Hematopoietic multipotent progenitor cell treated with erythropoietin and hydrocortisone succinate and interleukin-3 and kit ligand, for 4 days (in vitro differentiated cells): ENCODE measurements at places on chromosomes 4 and X.

GRCh38 chr4:10589321-10589720 lies 95.2 kb downstream of the CLNK start:
- no peak for DNase-seq

- DNase-seq, result no peak
These were observed 17.7 kb downstream of the PPP2R3B start for GRCh38 chrX:368811-369562.

GRCh38 chrX:112147206-112147605 lies 64.6 kb upstream of the TRPC5 start:
- DNase-seq, result peak; percentile 9

- DNase-seq, result no peak
These were observed 72.5 kb downstream of the JADE3 start for GRCh38 chrX:46984705-46985104.

DNA sequence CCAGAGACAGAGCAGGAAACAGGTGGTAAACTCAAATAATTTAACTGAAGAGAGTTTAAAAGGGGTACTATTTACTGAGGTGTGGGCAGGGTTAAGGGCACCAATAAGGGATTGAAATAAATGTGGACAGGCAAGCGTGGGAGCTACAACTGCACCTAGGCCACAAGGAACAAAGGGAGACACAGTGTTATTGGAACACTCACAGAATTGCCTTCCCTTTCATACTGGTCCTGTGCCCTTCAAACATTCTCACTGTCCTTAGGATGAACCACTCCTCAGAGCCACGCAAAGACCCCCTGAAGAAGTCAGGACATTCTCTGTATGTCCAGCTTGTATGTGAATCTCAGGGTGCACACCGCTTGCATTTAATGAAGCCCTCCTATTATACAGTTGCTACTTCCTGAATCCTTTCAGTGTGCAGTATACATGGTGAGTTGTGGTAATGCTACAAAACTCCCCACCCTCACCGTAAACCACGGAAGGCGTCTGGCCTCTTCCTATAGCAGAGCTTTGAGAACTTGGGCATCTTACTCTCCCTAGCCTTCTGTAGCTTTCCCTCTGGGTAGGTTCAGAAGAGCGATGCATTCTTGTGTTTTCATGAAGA lies 9.6 kb upstream of the MRPL1 start:
- peak; percentile 91 for DNase-seq

GRCh38 chr4:143700046-143700415 lies 444 bp downstream of the FREM3 start:
- DNase-seq, result peak; percentile 59

DNA sequence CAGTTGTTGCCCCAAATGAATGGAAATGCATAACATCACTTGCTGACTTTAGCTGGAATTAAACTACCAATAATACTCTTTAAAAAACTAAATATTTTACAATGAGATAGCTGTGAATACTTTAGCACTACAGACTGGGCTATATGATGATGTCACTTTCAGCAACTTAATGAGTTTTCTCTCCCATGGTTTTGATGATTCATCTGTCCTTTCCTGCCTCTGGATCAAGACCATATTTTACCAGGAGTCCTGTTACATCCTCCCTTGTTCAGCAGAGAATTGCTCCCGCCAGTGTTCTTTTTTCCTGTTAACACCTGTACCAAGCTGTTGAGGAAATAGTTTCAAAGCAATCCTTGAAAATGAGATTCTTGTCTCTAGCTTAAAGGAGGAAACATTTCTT lies 543.0 kb downstream of the SPRY1 start:
- no peak for DNase-seq

DNA sequence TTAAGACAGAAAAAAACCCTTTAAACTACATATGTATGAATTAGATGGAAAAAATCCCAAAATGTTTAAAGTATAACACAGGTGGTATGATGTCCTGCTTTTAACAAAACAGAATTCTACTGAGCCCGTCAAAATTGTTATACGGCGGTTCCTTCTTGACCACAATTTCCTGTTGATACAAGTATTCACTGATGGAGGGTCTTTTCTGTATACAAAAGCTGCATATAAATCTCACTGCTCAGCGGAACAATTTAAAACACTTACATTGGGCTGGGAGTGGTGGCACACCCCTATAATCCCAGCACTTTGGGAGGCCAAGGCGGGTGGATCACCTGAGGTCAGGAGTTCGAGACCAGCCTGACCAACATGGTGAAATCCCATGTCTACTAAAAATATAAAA lies 62.4 kb downstream of the RPS6KA3 start:
- DNase-seq, result peak; percentile 16

DNA sequence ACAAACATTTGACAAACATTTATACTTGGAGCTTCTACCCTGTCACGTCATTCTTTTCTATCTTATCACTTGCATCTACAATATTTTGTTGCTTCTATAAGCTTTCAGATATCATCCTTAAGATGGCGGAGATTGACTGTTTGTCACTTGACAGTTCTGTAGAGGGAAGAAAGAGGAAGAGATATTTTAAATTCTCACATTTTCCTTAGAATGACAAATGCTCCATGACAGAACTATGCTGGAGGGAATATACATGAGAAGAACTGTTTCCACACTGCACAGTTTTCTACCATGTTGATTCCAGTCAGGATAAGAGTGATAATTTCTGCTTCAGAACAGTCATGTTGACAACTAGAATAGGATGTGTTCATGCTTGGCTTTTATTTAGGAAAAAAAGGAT lies 29.7 kb downstream of the FAM133A start:
- DNase-seq, result no peak

DNA sequence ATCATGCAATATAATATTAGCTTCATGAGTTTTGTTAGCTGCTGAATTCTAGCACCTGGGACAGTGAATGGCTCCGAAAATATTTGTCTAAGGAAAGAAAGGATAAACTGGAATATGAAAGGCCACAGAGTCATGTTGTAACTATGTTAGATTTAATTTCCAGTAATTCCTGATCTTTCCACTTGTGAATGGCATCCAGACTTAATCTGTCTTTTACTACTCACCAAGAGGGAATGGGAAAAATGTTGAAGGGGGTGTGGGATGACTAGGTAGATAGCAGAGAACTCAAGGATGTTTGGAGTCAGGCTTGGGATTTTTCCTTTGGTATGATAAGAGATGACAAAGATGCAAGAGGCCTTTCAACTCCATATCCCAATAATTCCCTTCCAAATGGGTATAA lies 9.4 kb downstream of the ADH6 start:
- no peak for DNase-seq

- peak; percentile 2 for DNase-seq
These were observed 173.8 kb downstream of the AR start for GRCh38 chrX:67717571-67717970.

GRCh38 chr4:24638396-24638875 lies 54.1 kb upstream of the DHX15 start:
- DNase-seq, result no peak

DNA sequence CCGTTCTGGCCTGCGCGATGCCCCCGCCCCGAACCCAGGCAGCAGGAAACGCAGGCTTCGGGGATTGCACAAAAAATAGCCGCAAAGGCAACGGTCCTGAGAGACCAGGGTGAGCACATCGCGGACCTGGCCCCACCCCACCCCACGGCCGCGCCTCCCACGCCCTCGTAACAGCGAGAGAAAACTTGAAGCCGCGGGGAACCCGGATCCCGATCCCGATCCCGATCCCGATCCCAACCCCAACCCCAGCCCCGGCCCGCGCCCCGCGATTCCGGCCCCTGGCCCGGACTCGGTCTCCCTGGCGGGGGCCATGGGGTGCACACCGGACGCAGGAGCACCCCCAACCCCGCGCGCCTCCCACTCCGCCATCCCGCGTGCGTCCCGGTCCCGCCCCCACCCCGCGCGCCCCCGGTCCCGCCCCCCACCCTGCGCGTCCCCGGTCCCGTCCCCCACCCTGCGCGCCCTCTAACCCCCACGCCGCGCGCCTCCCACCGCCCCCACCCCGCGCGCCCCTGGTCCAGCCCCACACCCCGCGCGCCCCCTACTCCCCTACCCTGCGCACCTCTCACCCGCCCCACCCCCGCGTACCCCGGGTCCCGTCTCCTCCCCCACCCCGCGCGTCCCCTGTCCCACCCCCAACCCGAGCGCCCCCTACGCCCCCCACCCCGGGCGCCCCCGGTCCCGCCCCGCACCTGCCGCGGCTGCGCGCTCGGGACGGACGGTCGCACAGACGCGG lies 29.0 kb downstream of the NOP14 start:
- DNase-seq, result peak; percentile 83

DNA sequence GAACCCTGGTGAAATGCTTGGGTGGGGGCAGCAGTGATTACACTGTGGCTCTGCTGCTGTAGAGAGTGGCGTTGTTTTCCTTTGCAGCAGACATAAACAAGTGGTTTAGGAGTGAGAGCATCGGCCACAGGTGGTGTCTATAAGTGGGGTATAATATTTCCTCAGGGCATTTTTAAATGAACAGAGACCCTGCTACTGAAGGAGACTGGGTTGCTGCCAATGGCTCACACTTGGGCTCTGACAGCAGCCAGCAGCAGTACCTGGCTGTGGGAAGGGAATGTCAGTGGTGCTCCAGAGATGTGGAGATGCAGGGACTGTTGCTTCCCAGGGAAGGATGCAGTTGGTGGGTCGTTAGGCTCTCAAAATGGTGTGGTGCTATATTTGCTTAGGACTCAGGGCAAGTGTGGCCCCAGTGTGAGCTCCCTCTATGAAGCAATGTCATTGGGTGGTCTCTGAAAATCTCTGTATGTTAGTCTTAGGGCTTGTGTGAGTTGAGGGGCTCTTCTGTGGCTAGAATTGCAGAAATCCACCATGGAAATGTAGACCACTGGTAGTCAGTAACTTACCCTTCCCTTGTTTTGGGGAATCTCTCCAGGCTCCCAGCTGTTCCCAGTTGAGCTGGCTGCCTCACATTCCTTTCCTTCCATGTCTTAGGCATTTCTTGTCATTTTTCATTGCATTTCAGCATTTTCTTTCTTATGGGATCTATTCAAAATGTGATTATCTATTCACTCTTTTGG lies 1023.0 kb upstream of the GRID2 start:
- no peak for DNase-seq

GRCh38 chrX:9882669-9883446 lies 84.3 kb upstream of the CLDN34 start:
- peak; percentile 71 for DNase-seq

DNA sequence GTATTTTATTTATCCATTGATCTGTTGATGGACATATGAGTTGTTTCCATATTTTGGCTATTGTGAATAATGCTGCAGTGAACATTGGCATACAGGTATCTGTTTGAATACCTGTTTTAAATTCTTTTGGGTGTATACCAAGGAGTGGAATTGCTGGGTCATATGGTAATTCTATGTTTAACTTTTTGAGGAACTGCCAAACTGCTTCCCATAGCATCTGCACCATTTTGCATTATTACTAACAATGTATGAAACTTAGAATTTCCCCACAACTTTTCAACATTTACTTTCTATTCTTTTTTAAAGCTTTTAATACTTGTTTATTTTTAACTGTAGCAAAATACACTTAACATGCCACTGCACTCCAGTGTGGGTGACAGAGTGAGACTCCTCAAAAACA lies 57.0 kb upstream of the MSN start:
- peak; percentile 24 for DNase-seq

DNA sequence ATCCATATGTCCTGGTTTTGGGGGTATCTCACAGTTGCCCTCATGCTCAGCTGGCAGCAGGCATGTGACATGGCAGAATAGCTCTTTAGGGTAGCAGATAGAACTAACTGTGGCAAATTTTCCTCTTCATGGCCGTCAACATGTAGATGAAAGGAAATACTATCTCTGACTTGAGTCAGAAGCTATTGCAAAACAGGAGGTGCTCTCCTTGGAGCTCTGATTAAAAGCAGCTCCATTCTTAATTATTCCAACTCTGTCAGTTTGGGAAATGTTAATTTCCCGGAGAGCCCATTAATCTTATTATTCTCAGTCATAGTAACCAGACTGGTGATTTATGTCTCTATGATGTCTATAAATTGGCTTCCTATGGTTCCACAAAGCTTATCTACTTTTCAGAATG lies 18.2 kb downstream of the IL13RA1 start:
- no peak for DNase-seq

DNA sequence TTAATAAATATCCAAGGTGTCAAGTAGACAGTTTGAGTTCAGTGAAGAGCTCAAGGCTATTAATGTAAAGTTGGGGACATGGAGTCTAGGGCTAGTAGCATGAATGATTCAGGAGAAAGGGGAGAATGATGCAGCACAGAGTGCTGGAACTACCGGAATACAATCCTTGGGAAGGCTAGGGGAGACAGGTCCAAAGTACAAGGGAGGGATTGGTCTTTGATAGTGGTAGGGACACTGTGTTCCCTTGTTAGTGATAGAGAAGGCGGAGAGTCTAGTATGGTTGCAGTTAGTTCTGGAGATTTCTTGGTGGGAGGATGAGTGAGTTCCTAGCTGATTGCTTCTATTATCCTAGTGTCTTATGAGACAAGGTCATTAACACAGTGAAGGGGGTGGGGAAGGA lies 8.7 kb downstream of the GCNA start:
- DNase-seq, result no peak

- no peak for DNase-seq
These were observed 1569.3 kb downstream of the PCDH18 start for GRCh38 chr4:135963009-135963408.
